Progenitor cell of endocrine pancreas (in vitro differentiated cells): ENCODE measurements at places on chromosomes 13 and 19. TPM values are rescaled to one million over a fixed set of nuclear protein-coding genes. Genes with fewer than 3 reads are reported as not detected.

DNA sequence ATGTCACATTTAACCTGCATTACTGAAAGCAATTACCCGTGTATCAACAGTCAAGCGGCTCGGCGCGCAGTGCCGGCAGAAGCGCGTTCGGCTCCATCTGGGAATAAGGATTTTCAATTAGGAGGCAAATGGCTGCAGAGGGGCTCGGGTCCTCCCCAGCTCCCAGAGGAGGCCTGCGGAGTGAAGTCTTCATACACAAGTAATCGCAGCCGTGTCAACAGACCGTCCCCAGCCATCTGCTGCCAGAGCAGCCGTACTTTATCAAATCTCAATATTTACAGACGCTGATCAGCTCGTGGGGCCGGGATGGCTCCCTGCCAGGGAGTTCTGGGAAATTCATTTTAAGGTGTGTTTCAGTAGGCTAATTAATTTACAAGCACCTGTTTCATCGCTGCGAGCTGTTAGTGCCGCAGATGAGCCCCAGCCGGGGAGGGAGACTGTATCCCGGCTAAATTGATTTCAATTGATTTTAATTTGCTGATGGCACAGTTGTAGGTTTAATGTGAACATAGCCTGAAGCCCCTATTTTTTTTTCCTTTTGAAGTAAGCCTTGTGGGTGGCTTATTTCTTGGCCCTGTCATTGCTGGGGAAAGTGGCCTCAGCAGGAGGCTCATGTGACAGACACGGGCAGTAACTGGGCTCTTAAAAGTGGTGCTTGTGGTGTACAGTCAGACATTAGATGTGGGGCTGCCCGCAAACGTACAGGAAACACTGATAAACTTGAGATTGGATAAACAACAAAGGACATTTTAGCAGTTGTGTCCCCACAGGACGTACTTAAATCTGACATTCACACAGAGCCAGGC is 252.7 kb downstream of the TEX29 start:
- no peak for DNase-seq

GRCh38 chr13:94712287-94712811 is at the start of gene SOX21:
TSS of gene SOX21 (minus strand) at chr13:94712545. CDS start at chr13:94712049, 496 bp downstream.
- peak; percentile 16 for DNase-seq

The CGB3 gene
- not detected in 2 replicates for total RNA-seq

DNA sequence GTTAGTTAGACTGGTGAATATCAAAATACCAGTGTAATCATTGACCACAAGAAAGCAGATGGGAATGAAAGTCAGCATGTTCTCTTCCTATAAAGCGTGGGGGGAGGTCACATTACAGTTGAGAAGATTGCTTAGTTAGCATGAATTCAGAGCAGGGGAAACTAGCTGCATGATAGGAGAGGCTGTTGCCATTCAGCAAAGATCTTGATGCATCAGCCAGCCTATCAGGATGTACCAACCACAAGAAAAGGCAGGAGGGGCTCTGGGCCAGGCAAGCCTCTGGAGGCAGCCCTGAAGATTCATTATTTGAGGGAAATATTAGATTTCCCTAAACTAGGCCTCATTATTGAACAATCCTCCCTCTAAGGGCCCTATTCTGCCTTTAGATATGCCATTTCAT is 5.0 kb upstream of the MTMR6 start:
- DNase-seq: no peak

The SRRM5 gene
- total RNA-seq: 0.64 and 0.79 TPM in 2 replicates

GRCh38 chr19:39596911-39597310 is 5.4 kb upstream of the LGALS13 start:
- no peak for DNase-seq

- no peak for DNase-seq
Observed at GRCh38 chr13:40114305-40114896, 458.9 kb downstream of the COG6 start.

GRCh38 chr13:78325585-78325984 is 277.8 kb downstream of the POU4F1 start:
- no peak for DNase-seq

The ZNF534 gene
- 0.22 and 0.49 TPM in 2 replicates for total RNA-seq

DNA sequence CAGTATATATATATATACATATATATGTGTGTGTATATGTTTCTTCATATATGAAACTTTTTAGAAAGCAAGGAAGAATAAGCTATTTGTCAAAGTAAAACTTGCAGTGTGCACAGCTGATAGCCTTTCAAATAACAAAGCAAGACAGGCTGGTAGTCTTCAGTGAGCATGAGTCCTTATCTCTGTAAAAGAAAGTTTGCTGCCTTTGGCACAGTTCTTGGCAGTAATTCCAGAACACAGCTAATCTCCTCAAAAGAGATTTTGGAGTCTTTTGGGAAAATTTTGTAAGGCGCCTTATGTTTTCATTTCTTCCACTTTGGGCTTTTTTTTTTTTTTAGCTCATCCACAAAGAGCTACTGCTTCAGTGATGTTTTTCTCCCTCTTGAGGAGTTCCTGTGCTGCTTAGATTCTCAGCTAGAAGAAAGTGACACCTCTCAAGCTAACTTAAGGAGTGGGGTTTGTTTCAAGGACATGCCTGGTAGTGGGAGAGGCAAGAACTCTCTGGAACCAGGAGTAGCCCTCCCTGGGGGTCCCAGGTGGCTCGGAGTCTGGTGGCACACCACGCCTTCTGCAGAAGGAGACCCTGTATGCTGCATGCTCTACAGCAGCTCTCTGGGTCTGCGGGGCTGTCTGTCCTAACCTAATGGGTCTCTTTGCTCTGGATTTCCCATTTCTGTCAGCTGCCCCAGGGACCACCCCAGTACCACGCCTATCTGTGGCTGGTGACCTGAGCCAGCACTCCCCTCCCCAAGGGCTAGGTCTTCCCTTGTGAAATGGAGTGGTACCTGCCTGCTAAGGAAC is 58.8 kb downstream of the TNFRSF19 start:
- no peak for DNase-seq

The CD37 gene
- total RNA-seq: not detected in 2 replicates

The PTGIR gene
- total RNA-seq: not detected in 2 replicates

The NLRP11 gene
- not detected in 2 replicates for total RNA-seq

The ZNF497 gene
- total RNA-seq: 11.7 and 13.4 TPM in 2 replicates

DNA sequence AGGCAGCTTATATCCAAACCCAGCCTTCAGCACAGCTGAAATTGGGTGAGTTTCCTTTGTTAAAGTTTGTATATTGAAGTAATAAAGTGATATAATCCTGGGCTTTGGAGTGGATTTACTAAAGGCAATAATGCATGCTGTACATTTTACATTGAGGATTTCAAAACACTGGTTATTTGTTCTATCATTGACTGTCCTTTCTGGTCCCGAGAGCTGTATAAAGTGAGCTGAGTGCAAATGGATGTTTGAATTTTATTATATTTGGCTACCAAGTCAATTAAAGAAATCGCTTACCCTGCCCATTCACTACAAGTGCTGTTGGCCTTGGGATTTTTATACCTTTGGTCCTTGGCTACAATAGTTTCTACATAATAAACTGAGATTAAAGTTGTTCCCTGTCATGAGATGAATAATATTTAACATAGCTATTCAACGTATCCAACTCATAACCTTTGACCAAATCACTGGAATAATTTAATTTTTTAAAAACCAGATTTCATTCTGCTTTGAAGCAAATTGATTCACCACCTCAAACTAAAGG is 207.9 kb downstream of the KLF5 start:
- no peak for DNase-seq

The AMER2 gene
- 0.05 and 0.07 TPM in 2 replicates for total RNA-seq

- no peak for DNase-seq
Observed at GRCh38 chr13:106649495-106649894, 81.6 kb upstream of the ARGLU1 start.

DNA sequence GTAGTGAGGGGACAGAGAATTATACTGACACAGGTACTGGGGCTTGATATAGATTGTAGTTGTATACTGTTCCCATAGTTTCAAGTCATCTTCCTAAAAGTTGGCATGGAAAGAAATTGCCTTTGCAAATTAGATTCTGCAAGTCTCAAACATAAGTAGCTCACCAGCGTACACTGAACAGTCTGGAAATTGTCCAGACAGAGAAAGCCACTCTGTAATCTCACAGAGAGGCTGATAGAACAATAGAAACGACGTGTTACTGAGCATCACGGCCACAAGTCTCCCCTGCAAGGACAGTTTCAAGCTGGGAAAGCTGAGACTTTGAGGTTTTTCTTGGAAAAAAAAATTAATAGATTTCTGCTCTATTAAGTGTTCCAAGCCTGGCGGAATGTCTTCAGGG is 228.6 kb downstream of the DNAJC15 start:
- DNase-seq: no peak

DNA sequence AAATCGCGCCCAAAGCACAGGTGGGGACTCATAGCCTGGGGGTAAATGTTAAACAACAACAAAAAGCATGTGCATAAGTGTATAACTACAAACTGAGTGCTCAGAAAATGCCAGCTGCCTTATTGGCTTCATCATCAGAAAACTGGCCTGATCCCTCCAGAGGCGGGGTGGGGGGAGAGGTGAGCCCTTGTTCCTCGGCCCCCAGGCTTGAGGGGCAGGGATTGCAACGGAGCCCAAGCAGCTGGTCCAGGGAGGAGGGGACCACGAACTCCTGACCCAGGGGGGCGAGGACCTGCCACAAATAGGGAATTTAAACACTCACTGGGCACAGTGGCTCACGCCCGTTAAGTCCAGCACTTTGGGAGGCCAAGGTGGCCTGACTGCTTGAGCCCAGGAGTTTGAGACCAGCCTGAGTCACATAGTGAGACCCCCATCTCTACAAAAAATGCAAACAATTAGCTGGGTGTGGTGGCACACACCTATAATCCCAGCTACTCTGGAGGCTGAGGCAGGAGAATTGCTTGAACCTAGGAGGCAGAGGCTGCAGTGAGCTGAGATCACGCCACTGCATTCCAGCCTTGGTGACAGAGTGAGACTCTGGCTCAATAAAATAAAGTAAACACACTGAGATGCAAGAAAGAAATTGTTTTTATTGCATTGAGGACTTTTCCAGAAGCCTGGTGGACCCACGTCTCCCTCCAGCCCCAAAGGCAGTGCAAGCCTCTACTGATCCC is 8.7 kb downstream of the SIRT6 start:
- no peak for DNase-seq

- DNase-seq: no peak
Observed at GRCh38 chr13:49400755-49401659, 42.9 kb downstream of the CAB39L start.

The MCF2L gene
- total RNA-seq: 82.6 and 90.0 TPM in 2 replicates

DNA sequence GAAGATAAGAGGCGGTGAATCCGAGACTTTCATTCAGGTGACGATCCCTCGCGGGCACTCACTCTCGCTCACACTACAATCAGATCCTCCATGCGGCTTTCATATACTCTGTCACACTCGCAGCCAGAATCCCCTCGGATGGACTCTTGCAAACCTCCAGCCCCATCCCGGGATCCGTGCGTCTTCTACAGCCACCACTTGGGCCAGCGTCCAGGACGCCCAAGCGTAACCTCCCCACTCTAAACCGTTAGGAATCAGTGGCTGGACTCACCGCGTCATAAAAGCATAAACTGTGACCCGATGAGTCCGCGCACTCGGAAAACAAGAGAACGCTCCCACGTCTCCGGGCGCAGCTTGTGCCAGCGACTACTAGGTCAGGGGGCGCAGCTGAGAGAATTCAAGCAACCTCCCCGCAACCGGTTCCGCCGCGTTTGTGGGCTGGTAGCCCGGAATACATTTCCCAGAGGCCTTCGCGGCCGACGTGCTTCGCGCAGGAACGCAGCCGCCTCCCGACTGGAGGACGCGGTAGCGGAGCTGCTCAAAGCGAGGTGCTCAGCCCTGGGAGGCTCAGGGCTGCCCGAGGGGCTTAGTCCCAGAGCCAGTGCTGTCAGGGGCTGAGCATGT is 27.6 kb downstream of the ZNF607 start:
- DNase-seq: peak; percentile 74

DNA sequence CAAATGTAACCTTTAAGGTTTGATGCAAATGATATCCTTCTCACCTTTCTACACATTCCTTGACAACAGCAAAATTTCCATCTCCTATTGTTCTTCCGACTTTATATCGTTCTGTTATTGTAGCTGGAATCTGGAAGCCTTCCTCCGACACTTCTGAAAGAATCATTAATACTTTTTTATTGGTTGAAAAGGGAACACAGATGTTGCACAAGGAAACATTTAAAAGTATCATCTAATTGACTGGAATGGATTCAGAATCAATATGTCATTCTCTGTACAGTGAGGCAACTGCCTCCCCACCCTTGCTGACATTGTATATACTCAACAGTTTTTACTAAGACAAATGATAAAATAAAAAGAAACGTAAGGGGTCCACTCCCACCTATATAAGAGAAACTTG is 295.2 kb downstream of the DCLK1 start:
- DNase-seq: no peak

The NAPSA gene
- total RNA-seq: 2.3 and 2.7 TPM in 2 replicates

- no peak for DNase-seq
Observed at GRCh38 chr19:5451494-5451893, 3.7 kb upstream of the ZNRF4 start.

DNA sequence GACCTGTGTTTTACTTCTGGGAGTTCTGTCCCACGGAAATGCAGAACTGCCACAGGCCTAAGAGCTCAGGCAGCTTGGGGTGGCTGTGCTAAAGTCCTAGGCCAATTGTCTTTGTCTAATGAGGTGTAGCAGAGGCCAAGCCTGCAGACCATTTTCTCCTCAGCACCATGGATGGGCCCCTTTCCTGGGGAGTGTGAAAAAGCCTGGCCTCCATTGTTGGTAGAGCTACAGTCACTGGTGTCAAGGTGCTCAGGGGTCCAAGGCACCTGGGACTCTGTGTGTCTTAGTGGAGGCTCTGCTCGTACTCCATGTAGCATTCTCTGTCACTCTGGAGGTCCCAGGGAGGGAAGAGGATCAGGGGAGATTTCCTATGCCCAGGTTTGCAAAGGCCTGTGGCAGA is 329.6 kb downstream of the SLITRK5 start:
- DNase-seq: no peak

GRCh38 chr19:14381689-14382474 is 638 bp downstream of the ADGRE5 start:
- no peak for DNase-seq

DNA sequence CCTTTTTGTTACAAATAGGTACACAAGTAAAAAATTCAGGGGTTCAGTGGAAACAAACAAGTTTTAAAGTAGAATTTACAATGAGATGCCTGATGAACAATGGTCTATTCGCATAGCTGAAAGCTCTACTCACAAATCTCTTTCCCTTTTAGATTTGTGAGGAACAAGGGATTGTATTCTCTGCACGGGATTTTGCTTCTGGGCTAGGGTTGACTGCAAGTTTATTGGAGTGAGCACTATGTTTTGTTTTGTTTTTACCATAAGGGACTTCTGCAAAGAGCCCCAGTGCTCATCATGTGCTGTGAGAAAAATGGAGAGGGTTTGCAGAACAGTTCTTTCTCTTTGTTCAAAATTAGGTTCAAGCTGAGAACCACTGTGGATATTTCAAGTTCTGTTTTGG is 160.5 kb downstream of the DLEU7 start:
- DNase-seq: no peak

GRCh38 chr13:27605610-27606200 is 14.6 kb downstream of the LNX2 start:
- DNase-seq: no peak
